ENCODE measurements at places on chromosomes 5 and 9. TPM values are rescaled to one million over a fixed set of nuclear protein-coding genes. Genes with fewer than 3 reads are reported as not detected.

DDX46 gene
- 38.5 TPM for total RNA-seq

TMEM174 gene
- total RNA-seq, result not detected

RALGPS1 gene
- 86.6 TPM for total RNA-seq

HEMGN gene
- 3.9 TPM for total RNA-seq

MYMK gene
- total RNA-seq, result not detected

GNAQ gene
- 169 TPM for total RNA-seq

HINT1 gene
- total RNA-seq, result 173 TPM

TCF7 gene
- not detected for total RNA-seq

FTMT gene
- total RNA-seq, result not detected

QSOX2 gene
- total RNA-seq, result 8.1 TPM

ANKRD34B gene
- 0.16 TPM for total RNA-seq

SPATA31A3 gene
- total RNA-seq, result not detected

FAT2 gene
- total RNA-seq, result 0.31 TPM

HRH2 gene
- 6.9 TPM for total RNA-seq

CTSV gene
- total RNA-seq, result 0.94 TPM

ASS1 gene
- total RNA-seq, result 9.8 TPM

PIP5K1B gene
- total RNA-seq, result 2.7 TPM

C6 gene
- not detected for total RNA-seq

FOXD4L5 gene
- 0.47 TPM for total RNA-seq

PFDN1 gene
- 36.8 TPM for total RNA-seq

CD72 gene
- 0.47 TPM for total RNA-seq

PTPN3 gene
- total RNA-seq, result 5.3 TPM

PIK3R1 gene
- 177 TPM for total RNA-seq

CLTA gene
- 116 TPM for total RNA-seq

C9orf40 gene
- 15.0 TPM for total RNA-seq

MTREX gene
- 118 TPM for total RNA-seq

OLFML2A gene
- 2.5 TPM for total RNA-seq

LCN9 gene
- not detected for total RNA-seq

DOCK2 gene
- total RNA-seq, result 6.4 TPM

CCDC183 gene
- total RNA-seq, result 2.8 TPM

ST8SIA4 gene
- 47.6 TPM for total RNA-seq

UCK1 gene
- 13.3 TPM for total RNA-seq

CDC20B gene
- 0.78 TPM for total RNA-seq

ADAM19 gene
- total RNA-seq, result 13.4 TPM

SMIM27 gene
- 4.4 TPM for total RNA-seq

SHOC1 gene
- total RNA-seq, result 0.16 TPM

ADAMTS16 gene
- total RNA-seq, result 0.62 TPM

PCDHA10 gene
- total RNA-seq, result 20.3 TPM

DUSP1 gene
- total RNA-seq, result 54.1 TPM
